ENCODE measurements at places on chromosomes 6 and 20.

GRCh38 chr6:89037141-89037900 lies 43.2 kb upstream of the PNRC1 start:
- no peak for DNase-seq

GRCh38 chr6:127869772-127870404 lies 31.0 kb downstream of the THEMIS start:
- DNase-seq: no peak

DNA sequence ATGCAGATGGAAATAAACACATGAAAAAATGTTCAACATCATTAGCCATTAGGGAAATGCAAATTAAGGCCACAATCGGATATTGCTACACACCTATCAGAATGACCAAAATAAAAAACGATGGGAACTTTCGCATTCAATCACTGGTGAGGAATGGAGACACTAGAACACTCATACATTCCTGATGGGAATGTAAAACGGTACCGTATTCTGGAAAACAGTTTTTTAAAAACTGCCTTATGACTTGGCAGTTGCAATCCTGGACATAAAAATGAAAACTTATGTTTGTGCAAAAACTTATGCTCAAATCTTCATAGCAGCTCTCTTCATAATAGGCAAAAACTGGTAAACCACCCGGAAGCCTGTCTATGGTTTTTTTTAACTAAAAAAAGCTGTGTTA lies 146.0 kb downstream of the CEBPB start:
- DNase-seq: no peak

DNA sequence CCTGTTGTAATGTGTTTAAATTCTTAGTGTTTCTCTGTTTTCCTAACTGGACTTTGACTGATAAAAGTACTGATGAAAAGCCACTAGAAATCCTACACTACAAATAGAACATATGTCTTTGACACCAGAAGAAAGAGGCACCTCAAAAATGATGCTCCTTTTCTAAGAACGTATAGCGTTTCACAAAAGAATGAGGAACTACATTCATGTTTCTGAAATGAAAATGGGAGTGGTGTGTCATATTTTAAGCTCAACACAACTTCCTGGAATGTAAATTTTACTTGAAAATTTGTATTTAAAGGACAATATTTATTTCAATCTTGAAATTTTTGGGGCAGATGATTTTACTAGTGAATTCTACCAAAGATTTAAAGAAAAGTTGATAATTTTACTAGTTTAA lies 35.3 kb downstream of the KIAA0408 start:
- no peak for DNase-seq

DNA sequence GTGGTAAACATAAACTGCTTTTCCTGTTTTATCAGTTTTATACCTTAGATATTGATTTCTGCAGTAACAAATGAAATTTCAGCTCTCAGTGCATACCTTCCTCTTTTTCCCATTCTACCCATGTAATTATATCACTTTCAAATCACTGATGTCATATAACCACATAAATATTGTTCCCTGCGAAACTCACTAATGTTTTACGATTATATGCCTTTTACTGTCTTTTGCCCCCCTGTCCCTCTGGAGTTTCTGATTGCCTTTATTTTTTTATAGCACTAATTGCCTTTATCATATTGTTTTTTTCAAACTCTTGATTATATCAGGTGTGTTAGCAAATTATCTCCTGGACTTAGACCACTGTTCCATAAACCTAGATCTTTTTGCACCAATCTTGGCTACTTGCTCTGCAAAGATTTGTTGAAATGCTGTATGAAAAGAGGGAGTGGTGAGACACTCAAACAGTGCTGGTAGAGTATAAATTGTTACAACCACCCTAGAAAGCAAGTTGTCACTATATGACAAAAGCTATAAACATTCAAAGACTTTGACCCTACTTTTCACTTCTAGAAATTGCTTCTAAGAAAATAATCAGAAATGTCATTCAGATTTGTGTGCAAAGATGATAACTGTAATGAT lies 29.6 kb upstream of the EDN1 start:
- no peak for DNase-seq

DNA sequence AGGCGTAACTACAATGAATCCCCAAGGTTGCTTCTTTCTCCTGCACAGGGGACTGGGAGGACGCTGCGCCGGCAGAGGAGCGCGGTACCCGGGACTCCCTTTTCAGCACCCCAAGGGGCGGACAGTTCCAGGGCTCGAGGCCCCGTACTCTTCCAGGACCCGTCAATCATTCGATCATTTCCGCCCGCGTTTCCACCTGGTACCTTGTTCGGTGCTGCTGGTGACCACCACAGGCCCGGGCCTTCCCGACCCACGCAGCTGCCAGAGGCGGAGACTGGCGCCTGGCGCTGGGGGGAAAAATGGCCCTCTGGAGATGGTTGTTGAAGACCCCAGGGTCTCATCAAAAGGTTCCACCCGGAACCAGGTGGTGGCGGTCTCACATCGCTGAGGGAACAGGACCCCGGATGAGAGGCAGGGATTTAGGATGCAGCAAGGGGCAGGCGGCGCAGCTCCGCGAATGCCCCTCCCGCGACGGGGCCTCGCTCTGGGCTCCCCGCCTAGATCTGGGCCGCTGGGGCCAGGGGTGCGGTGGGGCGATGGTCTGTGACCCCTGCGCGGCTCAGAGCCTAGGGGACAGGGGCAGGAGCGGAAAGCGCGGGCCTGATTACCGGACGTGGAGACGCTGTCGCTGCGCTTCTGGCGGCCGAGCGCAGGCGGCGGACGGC lies 744 bp downstream of the VSX1 start:
- DNase-seq: no peak

GRCh38 chr20:36234771-36235320 lies 1.4 kb upstream of the AAR2 start:
- no peak for DNase-seq

DNA sequence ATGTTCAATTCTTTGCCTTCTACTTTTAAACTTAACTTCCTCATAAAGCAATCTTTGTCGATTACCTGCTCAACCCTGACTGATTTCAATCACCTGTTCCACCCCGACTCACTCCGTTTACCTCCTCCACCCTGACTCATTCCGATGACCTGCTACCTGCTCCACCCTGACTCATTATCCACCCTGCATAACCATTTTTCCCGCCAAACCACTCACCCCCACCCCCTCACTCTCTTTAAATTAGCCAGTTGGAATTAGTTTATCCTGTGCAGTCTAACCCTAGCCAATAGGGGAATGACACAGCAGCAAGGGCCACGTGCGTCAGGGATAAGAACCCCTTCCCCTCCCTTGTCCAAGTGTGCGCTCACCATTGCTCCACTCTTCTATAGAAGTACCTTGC lies 56.7 kb upstream of the MRAP2 start:
- DNase-seq: no peak

- DNase-seq: no peak
Measured at GRCh38 chr6:160088784-160089533, 32.7 kb upstream of the SLC22A1 start.

DNA sequence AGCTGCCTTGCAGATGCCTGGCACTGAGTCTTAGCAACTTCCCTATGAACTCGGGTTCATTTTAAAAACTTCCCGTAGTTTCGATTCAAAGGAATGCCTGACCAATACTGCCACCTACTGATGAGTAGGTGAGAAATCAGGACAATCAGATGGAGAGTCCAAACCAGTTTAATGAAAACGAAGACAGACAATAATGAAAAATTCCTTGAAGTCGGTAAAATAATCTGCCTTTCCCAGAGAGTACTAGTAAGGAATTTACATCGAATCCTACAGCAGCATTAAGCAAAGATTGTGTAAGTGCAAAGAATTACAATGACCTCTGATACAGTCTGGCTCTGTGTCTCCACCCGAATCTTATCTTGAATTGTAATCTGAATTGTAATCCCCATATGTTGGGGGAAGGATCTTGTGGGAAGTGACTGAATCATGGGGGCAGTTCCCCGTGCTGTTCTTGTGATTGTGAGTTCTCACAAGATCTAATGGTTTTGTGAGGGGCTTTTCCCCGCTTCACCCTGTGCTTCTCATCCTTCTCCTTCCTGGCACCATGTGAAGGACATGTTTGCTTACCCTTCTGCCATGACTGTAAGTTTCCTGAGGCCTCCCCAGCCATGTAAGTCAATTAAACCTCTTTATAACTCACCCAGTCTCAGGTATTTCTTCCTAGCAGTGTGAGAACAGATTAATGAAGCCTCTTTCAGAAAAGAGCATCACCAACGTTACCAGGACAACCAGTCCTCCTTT lies 134.4 kb downstream of the ARHGAP18 start:
- DNase-seq: no peak

DNA sequence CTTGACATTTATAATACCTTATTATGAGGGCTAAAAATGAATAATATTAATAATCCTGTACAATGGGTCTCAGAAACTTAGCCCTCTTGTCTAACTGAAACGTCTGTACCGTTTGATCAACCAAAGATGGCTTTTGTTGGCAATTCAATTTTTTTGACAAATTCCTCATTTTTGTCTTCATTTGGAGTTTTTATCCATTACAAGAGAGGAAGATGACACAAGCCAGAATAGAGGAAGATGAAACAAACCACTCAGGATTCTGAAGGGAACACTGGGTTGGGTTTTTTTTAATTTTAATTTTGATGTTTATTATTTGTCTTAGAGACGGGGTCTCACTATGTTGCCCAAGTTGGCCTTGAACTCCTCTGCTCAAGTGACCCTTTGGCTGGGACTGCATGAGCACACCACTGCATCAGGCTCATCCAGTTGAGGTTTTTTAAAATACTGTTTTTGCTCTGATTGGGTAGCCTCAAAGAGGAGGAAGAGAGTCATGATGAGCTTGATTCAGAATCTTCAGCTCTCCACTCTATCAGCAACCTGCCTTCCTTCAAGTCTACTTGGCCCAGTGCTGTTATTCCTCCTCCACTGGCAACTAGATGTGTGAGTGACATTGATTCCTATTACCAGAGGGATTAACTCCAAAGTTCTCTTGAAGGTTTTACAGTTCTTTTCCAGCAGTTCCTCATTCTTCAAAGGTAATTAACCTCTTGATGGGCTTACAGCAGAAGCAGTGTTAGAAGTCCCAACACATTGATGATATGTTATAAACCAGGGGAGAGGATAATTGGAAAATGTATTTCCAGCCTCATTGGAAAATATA lies 71.3 kb downstream of the ATXN1 start:
- no peak for DNase-seq

DNA sequence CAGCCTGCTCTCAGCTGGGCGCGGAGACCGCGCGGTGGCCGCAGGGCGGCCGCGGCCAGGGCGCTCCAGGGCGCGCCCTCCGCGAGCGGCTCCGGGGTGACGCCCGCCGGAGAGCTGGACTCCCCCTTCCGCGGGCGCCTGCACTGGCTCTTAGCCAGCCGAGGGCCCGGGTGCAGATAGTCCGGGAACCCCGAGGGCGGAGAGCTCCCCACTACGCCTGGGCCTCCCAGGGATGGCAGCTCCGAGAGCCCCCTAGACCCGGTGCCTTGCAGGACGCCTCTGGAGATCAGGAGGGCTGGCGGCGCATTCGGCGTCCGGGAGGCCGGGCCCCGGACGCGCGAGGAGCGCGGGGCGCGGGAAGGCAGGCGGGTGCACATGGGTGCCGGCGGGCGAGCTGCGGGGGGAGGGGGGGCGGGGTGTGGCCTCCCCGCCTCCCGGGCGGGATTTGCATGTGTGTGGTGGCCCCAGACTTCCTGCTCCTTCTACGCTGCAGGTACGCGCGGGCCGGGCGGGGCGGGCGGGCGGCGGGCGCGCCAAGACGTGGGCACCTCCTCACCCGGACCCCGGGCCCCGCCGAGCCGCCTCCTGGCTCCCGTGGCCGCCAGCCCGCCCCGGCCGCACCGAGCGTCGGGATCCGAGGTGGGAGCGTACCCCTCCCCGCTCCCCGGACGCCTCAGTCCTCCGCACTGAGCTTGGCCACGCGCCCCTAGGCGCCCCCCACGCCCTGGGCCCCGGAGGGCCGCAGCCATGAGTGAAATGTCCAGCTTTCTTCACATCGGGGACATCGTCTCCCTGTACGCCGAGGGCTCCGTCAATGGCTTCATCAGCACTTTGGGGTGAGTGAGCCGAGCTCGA lies at the start of gene ITPR3:
Gene ITPR3, plus strand, starts transcription at position 467 of the 855 bp plus-strand sequence. Its CDS starts 281 bp downstream, at position 748.
- DNase-seq: peak; percentile 52

GRCh38 chr20:45368221-45368980 lies 5.4 kb downstream of the SYS1 start:
- no peak for DNase-seq

DNA sequence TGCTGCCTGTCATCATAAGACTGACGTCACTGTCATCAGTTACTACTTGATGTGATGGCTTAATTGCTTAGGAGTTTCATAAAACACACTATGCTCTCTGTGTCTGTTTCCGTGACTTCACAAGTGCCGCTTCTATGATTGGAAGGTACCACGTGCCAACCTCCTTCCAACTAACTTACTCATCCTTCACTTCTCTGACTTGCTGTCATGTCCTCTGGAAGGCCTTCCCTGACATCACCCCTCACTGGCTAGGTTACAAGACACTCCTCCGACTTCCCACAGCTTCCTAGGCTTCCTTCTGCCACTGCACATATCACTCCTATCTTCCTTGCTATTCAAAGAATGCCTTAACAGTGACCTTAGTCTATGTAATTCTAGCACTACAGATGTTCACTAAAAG lies 20.4 kb downstream of the SERINC3 start:
- DNase-seq: no peak

DNA sequence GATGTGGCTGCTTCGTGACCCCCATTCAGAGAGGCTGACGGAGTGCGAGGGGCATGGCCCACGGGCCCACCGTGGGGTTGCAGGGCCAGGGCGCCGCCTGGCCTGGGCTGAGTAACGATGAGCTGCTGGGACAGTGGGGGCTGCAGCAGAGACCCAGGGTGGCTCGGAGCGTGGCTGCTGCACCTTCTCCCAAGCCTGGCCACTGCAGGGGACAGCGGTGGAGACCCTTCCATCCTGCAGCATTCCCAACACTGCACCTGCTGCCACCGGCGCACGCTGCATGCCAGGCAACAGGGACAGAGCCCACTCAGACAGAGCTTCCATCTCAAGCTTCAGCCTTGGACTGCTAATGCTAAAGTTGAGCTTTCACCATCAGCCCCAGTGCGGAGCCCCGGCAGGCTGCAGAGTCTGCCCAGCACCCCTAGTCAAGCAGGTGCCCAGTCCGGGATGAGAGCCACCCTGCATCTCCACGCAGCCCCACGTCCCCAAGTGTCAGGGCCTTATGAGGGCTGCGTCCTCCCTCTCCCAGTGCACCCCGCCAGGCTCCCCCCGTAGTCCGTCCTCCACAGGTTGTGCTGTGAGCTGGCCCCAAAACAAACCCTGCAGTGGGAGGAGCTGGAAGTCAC lies 89.4 kb upstream of the AFDN start:
- no peak for DNase-seq

DNA sequence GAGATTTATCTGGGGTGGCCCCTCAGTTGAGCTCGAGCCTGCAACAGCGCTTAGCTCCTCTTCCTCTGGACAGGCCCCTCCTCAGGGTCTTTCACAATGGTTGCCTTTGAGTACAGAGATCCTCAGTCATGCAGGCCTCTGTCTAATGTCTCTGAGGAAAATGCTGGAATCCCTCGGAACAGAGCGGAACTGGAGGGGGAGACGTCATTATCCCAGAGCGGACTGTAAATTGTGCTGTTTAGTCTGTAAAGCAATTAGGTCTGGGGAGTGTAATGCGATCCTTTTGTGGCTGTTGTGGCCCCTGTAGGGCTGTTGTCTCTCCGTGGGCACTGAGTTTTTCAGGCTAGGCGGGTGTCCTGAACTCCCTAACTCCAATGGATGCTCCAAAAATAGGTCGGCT lies 15.0 kb upstream of the DAAM2 start:
- no peak for DNase-seq

- no peak for DNase-seq
Measured at GRCh38 chr6:70396163-70396562, 17.1 kb upstream of the FAM135A start.

Measured in stimulated activated CD4-positive, alpha-beta T cell treated with anti-CD3 and anti-CD28 coated beads, Interleukin-2, amount 100 ng/mL, for 48 hours (primary cell).